RPMI7951 (cell line): ENCODE measurements at places on chromosomes 13 and 19.

DNA sequence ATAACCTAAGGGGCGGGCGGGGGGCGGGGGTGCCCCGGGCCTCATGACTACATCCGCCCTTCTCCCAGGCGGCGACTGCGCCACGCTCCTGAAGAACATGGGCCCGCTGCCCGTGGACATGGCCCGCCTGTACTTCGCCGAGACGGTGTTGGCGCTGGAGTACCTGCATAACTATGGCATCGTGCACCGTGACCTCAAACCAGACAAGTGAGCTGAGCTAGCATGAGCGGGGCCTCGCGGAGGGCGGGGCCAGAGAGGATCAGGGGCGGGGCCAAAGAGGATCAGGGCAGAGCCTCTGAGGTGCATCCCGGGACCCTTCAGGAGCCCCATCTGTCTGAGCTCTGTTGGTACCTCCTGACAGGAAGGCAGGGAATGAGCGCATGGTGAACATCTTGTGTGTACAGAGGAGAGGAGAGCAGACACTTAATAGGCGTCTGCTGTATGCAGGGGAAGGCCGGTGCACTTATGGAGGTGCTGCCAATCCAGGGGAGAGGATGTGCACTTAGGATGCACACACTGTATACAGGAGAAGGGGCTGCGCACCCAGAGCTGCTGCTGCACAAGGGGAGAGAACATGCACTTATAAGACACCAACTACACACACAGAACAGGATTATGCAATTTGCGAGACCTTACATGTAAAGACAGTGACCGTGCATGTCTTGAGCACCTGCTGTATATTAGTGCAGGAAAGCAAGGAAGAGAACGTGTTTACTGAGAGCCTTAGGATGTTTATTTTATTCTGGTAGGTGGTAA, 20.9 kb upstream of the PIK3R2 start:
- no peak for DNase-seq

GRCh38 chr19:19823916-19824315, 2.4 kb upstream of the ZNF506 start:
- no peak for DNase-seq

DNA sequence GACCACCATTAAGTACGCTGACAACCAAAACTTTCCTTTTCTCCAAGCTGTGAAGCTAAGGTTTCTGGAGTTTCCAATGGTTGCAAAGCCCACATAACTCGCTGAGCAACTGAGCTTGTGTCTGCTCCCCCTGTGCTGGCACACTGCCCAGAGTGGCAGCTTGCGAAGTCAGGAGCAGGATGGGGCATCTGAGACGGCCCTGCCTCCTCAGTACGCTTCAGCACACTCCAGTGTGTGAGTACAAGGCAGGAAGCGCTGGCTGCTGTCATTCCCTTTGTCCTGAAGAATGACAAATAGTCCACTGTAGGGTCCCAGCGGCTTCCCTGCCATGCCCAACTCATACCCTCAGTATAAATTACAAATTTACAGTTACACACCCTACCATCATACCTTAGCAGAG, 51.5 kb downstream of the SKA3 start:
- peak; percentile 60 for DNase-seq

DNA sequence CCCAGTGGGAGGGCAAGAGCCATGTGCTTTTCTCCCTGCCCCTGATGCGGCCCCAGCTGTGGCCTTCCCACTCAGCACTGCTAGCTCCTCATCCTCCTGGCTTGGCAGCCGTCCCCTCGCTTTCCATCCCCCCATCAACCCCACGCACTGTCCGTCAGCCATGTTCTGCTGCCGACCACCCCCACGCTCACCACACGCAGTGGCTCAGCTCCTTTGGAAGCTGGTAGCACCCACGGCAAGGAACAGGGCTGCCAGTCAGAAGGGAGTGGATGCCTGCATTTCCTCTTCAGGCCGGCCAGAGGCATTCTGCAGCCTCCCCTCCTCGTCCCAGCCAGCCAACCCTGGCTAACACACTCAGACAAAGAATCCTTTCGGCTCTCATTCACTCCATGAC, 6.3 kb downstream of the CALM3 start:
- no peak for DNase-seq

DNA sequence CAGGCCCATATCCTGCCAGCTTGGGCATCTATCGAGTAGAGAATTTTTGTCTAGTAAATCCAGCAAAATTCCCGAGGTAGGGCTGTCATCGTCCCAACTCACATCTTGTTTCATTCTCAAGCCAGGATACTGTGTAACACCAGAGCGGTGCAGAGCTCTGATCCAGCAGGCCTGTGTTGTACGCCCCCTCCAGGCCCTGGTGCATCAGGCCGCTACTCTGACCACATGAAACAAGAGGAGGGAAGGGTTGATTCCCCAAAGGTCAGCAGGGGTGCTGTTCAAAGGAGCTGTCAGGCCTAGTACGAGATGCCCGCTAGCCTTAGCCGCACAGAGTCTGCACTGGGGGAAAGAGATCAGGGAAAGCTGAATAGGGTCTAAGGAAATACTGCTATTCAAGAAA, 276.0 kb downstream of the SLC7A1 start:
- no peak for DNase-seq

- DNase-seq, result no peak
Measured at GRCh38 chr19:42150911-42151361, 18.7 kb upstream of the POU2F2 start.

DNA sequence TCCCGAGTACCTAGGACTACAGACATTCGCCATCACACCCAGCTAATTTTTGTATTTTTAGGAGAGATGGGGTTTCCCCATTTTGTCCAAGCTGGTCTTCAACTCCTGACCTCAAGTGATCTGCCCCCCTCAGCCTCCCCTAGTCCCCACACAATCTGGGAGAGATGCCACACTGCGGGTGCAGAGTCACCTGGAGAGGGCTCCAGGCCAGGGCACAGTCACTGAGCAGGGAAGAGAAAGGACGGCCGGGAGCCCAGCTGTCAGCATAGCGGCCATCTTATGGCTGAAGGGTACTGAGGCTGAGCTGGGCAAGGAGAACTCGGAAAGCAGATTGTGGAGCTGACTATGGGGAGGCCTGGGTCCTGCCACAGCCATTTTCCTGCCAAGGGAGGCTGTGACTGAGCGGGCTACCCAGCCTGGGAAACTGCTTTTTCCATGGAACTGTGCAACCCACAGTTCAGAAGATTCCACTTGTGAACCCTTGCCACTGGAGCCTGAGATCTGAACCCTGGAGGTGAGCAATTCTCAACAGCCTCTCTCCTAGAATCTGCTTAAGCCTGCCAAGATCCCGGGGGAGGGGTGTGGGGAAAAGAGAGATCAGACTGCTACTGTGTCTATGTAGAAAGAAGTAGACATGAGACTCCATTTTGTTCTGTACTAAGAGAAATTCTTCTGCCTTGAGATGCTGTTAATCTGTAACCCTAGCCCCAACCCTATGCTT, 109.2 kb downstream of the ZNF486 start:
- no peak for DNase-seq

DNA sequence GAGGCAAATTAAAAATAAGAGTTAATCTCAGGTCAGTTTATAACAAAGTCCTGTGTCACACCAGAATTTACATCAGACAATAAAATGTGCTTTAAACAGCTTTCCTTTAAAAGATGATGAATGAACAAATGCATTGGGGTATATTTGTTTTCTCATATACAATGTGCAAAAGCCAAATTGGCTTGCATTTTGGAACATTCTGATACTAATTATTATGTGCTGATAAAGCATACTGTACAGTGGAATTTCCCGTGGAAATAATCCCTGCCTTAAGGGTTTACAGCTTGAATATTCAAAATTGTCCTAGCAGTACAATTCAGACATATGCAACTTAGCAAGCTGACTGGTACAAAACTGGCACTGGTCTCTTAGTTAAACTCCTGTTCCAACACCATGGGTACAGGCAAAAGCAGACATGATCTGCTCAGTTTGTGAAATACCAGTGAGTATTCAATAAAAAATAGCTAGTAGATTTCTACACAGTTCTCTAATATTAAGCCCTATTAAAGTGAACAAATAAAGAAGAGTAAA, 373.4 kb downstream of the SLITRK1 start:
- no peak for DNase-seq

DNA sequence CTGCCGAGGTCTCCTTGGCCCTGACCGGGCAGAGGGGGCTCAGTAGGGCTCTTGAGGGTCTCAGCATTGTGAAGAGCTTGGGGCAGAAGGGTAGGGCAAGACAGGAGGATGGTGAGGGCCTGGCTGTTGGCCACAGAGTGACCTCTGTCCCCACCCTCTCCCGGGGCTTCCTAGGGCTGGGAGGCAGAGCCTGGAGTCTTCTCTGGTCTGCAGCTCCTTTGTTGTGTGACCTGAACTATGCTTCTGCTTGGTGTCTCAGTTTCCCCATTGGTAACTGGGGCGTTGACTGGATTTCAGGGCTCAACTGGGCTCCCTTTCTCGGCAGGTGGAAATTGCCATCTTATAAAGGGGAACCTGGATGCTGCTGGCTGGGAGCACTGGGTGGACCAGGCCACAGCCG, 30.1 kb upstream of the PEPD start:
- no peak for DNase-seq

- no peak for DNase-seq
Measured at GRCh38 chr13:34037636-34038540, 219.9 kb downstream of the RFC3 start.
